Stimulated activated CD4-positive, alpha-beta T cell treated with anti-CD3 and anti-CD28 coated beads, TNF-alpha, amount 100 ng/mL, for 4 hours (primary cell): ENCODE measurements at places on chromosomes 5 and 9.

- no peak for DNase-seq
Observed at GRCh38 chr5:140113180-140113698, 670 bp upstream of the PURA start.

- DNase-seq: no peak
Observed at GRCh38 chr5:170917113-170917512, 55.3 kb downstream of the RANBP17 start.

DNA sequence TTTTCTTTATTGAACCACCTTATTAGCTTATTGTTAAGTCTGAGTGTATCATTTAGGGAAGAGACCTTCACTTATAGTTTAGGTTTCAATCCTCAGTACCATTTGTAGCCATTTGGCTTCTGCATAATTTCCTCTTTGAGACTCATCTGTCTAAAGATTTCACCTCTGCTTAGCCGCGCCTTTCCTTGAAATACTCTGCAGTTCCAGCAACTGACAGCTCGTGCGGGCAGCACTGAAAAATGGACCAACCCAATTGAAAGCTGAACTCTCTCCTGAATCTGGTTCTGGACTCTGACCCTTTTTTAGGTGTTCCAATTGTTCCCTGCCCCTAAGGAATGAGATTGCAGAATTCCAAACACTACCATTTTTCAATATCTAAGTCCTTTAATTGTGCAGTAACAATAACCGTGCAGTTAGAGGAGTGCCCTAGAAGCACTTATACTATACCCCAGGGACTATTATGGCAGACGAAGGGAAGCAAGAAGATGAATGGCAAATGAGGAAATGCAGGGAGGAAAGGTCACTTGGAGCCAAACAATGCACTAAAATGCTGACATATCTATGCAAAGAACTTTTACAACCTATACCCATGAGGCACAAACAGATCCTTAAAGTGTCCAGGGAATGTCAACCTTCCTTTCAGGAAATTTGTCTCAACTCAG, 50.1 kb upstream of the PDE4D start:
- no peak for DNase-seq

DNA sequence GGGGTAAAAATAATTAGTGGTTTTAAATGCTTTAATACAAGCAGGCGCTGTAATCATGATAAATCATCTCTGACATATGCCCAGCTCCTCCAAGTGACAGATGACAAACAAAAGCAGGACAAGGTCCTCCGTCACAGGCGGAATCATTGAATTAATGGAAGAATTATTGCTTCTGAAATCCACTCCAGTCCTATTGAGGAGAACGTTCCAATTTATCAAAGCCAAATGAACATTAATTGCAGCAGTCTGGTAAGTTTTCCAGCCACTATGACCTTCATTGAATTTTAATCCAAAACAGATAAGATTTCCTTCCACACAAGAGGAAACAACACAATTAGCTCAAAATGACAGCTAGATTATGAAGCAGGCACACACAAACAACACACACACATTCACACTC, 136.8 kb downstream of the ASTN2 start:
- no peak for DNase-seq

DNA sequence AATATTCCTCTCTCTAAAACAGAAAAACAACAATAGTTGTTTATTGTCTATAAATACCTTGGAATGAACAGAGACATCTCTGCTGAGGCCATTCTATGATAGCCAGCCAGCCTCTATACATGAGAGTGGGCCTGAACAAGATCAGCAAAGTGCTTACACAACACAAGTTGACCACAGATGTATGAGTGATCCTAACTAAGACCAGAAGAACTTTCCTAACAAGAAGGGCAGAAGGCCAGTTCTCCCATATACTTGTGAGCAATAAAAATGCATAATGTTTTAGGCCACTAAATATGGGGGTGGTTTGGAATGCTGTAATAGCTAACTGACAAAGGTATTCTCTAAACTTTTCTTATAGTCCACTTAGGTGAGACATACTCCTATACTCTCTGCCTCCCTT, 345.7 kb downstream of the SPATA31D1 start:
- DNase-seq: no peak

GRCh38 chr9:136741883-136742571, 713 bp downstream of the LCN10 start:
- no peak for DNase-seq

DNA sequence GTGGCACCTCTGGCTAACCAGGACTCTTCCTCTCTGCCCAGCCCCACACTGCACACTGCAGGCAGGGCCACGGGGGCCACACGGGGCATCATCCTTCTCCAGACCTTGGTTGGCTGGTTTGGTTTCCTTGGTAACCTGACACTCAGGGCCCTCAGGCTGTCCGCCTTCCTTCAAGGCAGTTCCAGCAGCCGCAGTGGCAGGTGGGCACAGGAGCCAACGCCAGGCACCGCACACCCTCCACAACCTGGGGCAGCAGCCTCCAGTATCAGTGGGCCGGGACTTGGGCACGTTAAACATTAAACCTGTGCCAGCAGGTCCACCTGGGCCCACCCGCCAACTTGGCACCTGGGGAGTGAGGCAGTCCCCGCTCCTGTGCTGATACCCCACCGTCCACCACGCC, 1.9 kb downstream of the NPDC1 start:
- no peak for DNase-seq

- DNase-seq: no peak
Observed at GRCh38 chr5:10153808-10154537, 95.7 kb downstream of the ATPSCKMT start.

GRCh38 chr5:20368571-20369517, 380.8 kb upstream of the CDH18 start:
- no peak for DNase-seq

- DNase-seq: no peak
Observed at GRCh38 chr5:139895046-139895445, 99.4 kb downstream of the PSD2 start.

GRCh38 chr5:36442352-36442751, 140.7 kb upstream of the RANBP3L start:
- DNase-seq: no peak

DNA sequence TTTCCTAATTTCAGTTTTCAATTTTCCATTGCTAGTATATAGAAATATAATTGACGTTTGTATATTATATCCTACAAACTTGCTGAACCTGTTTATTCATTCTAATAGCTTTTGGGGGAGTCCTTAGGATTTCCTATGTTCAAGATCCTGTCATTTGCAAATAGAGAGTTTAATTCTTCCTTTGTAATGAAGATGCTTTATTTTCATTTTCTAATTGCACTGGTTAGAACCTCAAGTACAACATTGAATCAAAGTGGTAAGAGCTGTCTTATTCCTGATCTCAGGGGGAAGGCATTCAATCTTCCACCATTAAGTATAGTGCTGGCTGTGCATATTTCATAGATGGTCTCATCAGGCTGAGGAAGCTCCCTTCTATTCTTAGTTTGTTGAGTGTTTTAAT, 15.6 kb upstream of the SLC24A2 start:
- no peak for DNase-seq

DNA sequence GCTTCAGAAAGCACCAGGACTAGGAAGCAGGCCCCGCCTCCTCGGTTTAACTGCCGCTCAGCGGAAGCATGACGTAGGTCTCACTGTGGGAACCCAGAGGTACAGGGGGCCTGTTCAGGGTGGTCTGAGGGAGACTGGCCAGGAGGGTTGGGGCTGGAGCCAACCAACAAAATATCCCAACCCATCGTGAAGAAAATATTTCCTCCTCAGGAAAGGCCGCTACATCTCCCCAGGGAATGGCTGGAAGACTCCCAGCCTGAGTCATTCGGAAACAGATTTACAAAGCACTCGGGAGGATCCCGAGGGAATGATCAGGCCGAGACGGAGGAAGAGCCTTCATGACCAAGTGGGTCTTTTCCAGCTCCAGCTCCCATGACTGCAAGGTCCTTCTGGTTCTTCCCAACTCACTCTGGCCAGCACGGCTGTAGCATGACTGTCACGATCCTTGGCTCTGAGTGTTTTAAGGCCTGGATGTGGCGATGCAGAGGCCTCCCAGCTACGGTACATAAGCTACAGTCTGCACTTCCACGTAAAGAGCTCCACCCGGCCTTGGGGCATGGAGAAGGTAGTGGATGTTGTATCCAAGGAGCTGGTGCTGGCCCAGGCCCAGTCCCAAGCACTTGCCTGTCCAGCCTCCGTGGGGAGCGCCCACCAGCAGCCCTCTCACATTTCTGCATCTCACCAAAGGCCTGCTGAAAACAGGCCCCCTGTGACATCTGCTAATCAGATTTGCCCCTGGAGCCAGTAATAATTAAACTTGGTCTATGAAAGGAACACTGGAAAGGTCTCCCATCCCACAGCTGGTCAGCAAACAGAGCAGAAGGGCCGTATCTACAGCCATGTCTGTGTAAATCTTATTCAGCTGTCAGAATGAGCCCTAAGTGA, 100.6 kb downstream of the LHFPL2 start:
- no peak for DNase-seq

GRCh38 chr9:96478829-96479371, 28.9 kb downstream of the HABP4 start:
- no peak for DNase-seq

DNA sequence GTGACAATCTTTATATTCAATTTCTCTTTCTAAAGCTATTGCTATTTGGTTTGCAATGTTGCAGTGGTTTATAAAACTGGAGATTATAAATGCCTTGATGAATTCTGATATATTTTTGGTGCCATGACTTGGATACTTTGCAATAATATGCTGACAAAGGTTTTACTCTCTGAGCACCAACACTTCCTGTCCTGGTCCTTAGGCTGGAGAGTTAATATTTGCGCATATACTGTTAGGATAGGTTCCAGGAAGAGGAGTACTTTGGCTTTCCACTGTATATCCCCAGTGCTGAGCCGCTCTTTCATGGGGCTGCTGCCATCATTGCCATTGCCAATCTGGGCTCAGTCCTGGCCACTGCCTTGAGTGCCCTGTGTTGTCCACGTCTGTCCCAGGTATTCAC, 139.6 kb downstream of the ZCCHC7 start:
- DNase-seq: no peak

DNA sequence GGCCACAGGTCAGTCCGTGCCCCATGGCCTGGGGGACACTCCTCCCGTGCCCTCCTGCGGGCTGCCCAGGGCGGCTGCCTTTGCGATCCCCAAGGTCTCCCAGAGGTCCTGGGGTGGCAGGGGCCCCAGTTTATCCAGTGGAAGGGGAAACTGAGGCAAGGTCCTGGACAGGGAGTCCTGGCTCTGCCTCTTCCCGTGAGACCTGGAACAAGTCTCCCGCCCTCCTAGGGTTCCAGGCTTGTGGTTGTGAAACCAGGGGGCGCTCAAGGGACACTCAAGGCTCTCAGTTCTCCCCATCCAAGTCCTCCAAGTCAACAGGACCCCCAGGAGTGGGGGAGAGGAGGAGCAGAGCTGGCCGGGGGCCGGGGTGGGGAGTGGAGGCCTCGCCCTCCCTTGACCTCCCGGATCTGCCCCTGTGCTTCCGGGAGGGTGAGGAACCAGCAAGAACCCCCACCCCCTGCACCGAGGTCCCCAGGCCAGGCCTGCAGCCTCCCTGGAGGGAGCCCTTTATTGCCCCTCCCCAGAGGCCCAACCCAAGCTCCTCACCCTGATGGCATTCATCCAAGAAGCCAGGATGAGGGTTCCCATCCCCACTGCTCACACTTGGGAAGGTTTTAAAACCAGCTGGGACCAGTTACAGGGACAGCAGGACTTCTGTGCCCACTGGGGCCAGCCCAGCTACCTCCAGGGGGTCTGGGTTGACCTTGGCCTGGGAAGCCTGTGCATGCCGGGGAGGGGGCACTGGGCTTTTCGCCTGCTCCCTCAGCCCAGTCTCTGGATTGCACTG, 24.7 kb upstream of the TMEM250 start:
- no peak for DNase-seq

DNA sequence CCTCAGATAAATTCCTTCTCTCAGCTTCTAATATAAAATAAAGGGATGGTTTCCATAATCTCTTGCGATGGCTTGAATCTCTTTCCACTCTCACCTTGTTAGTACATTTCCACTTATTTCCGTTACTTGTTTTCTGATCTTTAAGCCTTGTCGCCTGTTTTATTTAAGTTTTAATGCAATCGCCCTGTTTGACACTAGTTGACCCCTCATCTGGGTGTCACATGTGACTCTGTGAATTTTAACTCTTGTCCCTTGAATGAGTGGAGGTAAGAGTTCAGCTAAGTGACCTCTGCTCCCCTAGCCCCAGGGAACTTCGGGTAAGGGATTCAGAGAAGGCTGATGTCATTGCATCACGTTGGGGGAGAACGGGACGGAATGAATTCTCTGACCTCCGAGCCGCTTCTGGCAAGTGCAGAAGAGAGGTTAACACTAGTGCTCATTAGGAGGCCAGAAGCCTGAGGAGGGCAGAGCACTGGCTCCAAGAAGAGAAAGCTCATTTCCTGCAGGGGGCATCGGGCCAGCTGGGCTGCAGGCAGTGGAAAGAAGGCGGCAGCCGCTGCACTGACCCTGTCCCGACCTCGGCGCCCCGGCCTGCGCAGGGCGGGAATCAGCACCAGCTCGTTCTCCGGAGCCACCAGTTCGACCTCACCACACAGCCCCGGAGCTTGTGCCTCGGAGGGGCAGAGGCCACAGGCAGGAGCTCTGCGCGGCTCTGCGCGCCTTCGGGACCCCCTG, 569 bp downstream of the HINT2 start:
- DNase-seq: no peak

DNA sequence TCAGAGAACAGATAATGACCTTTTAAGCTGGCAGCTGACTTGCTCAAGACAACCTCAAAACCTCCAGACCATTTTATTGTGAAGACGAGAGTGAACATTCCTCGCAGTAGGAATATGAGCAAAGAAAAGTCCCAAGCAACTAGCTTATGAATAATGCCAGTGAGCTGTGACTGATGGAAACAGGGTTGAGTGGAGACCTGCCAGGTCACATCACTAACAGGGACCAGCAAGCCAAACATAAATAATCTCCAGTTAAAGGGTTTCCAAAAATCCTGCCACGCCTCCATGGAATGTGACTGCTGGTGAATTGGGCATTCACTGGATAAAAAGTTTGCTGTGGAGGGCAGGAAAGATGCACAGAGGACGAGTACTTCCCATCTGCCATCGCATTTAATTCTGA, 185.4 kb downstream of the CRB2 start:
- no peak for DNase-seq

- no peak for DNase-seq
Observed at GRCh38 chr5:55471468-55471867, 63.3 kb downstream of the PLPP1 start.

- no peak for DNase-seq
Observed at GRCh38 chr5:88142886-88143692, 125.6 kb downstream of the TMEM161B start.

- no peak for DNase-seq
Observed at GRCh38 chr5:98839469-98840383, 66.3 kb downstream of the RGMB start.

DNA sequence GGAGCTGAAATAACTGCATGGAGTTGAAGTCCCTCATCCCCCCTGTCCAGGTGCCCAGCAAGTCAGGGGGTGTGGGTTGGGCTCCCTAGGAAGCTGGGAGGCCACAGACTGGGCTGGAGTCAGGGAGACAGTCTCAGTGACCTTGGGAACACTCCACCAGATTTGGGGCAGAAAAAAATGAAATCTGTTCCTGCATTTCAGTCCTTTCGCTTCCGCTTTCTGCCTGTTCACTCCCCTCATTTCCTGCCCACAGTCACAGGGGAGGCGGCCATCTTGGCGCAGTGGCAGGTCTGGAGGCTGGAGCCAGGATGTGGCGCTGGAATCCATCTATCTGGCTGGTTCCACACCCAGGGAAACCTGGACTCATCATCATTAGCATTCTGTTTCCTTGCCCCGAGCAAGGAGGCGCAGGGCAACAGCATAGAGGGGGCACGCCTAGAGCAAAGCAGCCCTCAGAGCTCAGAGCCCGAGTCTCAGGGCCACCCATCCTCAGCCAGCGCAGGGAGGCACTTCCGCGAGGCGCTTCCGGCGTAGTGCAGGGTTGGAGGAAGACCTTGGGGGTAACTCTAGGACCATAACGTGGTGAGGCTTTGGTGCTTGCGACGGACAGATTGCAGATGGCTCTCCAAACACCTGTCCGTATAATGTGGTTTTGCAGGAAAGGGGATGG, 86.2 kb upstream of the HSPA9 start:
- DNase-seq: no peak
